Activated T-cell treated with anti-CD3 and anti-CD28 coated beads, Interleukin-2, amount 50 U/mL, for 24 hours (primary cell): ENCODE measurements at places on chromosomes 5 and 9.

DNA sequence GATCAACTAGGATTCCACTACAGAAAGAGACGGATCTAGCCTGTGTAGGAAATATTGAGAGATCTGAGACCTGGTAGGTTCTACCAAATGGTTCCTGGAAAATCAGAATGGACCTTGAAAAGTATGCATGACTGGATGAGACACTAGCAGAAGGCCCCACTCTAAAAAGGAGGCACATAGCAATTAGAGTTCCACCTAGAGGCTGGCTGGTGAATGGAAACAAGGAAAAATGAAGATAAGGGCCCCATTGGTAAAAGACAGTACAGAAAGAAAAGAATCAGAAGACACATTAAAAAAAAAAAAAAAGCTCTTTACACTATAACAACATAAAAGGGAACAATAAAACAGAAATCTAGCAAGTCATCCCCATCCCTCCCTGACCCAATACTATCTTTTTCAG lies 518.5 kb downstream of the NR2F1-AS1 start:
- no peak for DNase-seq
- H3K27ac ChIP-seq = no peak overlapping the region
- no peaks in the 10 kb centered on the region for H3K27me3 ChIP-seq
- no peaks in the 10 kb centered on the region for H3K36me3 ChIP-seq

DNA sequence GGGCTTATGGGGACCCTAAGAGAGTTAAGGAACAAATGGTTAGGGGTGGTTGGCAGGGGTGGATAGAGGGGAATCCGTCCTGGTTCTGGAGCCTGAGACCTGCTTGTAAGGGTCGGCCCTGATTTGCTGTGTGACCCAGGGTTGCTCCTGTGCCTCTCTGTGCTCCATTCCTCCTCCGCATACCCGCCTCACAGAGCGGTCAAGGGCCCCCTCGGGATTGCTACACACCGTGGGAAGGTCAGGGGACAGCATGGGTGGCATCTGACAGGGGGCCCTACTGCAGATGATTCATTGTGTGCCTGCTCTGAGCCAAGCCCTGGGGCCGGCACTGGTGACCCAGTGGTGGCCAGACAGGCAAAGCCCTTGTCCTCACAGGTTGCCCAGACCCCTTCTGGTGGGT lies 162.3 kb downstream of the GAPVD1 start:
- DNase-seq = no peak
- H3K4me1 ChIP-seq = no peaks in the 10 kb centered on the region
- H3K4me3 ChIP-seq = no peak overlapping the region
- H3K27me3 ChIP-seq = no peaks in the 10 kb centered on the region
- no peaks in the 10 kb centered on the region for H3K36me3 ChIP-seq

DNA sequence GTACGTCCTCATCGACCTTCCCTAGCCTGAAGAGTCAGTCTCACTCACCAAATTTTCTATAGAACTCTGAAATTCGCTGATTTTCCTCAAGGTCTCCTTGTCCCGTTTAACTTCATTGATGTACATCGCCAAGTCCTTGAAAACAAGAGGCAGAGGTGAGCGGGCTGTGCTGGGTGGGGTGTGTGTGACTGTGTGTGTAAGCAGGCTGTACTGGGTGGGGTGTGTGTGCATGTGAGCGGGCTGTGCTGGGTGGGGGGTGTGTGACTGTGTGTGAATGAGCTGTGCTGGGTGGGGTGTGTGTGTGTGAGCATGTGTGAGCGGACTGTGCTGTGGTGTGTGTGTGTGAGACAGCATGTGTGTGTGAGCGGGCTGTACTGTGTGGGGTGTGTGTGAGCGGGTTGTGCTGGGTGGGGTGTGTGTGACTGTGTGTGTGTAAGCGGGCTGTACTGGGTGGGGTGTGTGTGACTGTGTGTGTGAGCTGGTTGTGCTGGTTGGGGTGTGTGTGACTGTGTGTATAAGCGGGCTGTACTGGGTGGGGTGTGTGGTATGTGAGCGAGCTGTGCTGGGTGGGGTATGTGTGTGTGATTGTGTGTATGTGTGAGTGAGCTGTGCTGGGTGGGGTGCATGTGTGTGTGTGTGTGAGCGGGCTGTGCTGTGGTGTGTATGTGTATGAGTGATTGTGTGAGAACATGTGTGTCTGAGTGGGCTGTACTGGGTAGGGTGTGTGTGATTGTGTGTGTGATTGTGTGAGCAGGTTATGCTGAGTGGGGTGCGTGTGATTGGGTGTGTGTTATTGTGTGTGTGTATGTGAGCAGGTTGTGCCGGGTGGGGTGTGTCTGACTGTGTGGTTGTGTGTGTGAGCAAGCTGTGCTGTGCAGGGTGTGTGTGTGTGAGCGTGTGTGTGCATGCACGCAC lies 53.8 kb upstream of the SARDH start:
- H3K4me3 ChIP-seq = no peak overlapping the region
- peaks cover 15% of the 10 kb centered on the region for H3K27me3 ChIP-seq
- DNase-seq = no peak
- H3K27ac ChIP-seq = no peak overlapping the region

DNA sequence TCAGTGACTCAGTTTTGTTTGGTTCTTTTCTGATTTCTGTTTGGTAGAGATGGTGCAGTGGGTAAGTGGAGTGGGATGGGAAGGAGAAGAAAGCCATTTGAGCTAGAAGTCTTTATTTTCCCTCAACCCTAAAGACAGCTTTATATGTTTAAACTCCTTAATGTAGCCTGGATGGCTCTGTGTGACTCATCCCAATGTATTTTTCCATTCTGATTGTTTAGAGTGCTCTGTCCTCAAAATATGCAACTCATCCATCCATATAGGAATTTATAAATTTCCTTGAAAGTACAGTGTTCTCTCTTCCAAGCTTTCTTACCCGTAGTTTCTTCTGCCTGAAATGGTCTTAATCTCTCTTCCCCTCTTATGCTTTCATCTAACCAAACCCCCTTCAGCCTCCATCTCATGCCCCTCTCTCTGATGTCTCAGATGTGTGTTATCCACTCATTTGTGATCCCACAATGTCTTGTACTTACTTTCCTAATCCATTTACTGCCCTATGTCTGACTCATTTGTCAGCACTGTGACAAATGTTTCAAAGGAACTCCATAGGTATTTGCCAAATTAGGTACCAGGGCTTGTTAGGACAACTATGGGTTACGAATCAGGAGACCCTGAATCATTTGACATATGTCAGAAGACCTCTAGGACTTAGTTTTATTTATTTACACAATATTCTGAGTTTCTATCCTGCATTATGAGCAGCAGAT lies 217.5 kb upstream of the SGCD start:
- H3K27me3 ChIP-seq = peaks cover 6% of the 10 kb centered on the region
- no peak for DNase-seq
- no peak overlapping the region for H3K27ac ChIP-seq
- no peaks in the 10 kb centered on the region for H3K4me1 ChIP-seq

DNA sequence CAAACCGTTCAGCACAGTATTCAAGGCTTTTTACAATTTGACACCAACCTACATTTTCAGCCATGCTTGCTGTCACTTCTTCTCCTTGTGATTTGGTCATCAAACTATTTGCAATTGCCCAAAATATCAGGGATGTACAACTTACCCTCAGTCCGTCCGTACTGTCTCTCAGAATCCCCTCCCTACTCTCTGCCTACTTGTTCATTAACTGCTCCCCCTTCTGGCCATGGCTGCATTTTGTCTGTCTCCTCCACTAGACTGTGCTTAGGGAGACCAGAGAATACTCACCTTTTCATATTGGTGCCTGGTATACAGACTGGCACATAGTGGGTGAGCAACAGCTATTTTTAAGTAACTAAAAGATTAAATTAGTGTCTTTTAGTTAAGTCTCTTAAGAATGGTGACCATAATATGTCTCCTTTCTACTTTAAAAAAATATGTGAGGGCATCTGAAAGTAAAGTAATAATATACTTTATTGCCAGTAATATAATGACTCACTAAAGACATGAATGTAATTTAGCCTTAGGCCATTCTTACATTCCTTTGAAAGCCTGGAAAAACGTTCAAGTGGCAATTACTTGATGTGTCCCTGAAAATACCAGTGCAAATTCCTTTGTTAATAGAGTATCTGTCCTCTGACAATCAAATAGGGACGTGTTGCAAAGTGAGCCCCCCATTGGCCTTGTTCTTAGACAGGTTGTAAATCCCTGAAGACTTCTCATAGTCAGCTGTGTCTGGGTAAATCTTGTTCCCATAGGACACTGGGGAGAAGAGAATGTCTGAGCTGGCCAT lies 27.8 kb downstream of the PRLR start:
- peak; percentile 42 for DNase-seq
- H3K4me1 ChIP-seq = no peaks in the 10 kb centered on the region
- H3K27ac ChIP-seq = no peak overlapping the region
- no peaks in the 10 kb centered on the region for H3K36me3 ChIP-seq

GRCh38 chr5:112549127-112549526 lies 130.1 kb upstream of the EPB41L4A start:
- H3K36me3 ChIP-seq = no peaks in the 10 kb centered on the region
- no peak overlapping the region for H3K27ac ChIP-seq
- H3K4me3 ChIP-seq = no peak overlapping the region

- no peak for DNase-seq
- no peak overlapping the region for H3K27ac ChIP-seq
- no peaks in the 10 kb centered on the region for H3K4me1 ChIP-seq
- H3K27me3 ChIP-seq = no peaks in the 10 kb centered on the region
- H3K4me3 ChIP-seq = no peak overlapping the region
- no peaks in the 10 kb centered on the region for H3K36me3 ChIP-seq
Observed at GRCh38 chr9:9819886-9820285, 792.9 kb downstream of the PTPRD start.

- H3K4me3 ChIP-seq = no peak overlapping the region
- H3K36me3 ChIP-seq = no peaks in the 10 kb centered on the region
- H3K27ac ChIP-seq = no peak overlapping the region
- peaks cover 2% of the 10 kb centered on the region for H3K4me1 ChIP-seq
Observed at GRCh38 chr5:140182803-140183367, 7.9 kb downstream of the CYSTM1 start.

DNA sequence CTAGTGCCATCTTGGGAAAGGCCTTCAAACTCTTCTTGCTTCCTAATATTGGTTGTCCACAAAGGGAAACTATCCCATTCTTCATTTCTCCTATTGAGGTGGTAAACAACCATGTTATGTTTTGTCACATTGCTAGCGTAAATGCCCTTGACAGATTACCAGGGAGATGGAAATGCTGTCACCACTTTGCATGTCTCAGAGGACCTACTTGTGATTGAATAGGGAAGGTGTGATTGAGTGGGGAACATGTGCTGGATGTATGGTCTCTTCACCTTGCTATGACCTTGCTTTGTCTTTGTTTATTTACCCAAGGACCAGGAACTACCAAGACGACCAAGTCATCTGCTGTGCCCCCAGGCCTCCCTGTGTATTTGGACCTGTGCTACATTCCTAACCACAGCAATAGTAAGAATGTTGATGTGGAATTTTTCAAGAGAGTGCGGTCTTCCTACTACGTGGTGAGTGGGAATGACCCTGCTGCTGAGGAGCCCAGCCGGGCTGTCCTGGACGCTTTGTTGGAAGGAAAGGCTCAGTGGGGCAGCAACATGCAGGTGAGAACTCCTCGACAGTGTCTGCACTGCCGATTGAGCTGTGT lies 96.1 kb downstream of the MAP1B start:
- no peak overlapping the region for H3K4me3 ChIP-seq
- H3K27me3 ChIP-seq = peaks cover 10% of the 10 kb centered on the region
- no peak for DNase-seq
- H3K4me1 ChIP-seq = peaks cover 25% of the 10 kb centered on the region
- peaks cover 10% of the 10 kb centered on the region for H3K36me3 ChIP-seq

DNA sequence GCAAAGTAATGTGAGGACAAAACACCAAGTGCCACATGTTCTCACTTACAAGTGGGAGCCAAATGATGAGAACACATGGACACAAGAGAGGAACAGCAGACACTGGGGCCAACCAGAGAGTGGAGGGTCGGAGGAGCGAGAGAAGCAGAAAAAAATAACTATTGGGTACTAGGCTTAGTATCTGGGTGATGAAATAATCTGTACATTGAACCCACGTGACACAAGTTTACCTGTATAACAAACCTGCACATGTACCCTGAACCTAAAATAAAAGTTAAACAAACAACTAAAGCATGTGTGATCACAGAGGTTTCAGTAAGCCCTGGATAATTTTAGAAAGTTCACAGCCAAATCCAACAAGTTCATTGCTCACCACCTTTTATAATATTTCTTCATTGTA lies 160.1 kb downstream of the TENT4A start:
- no peaks in the 10 kb centered on the region for H3K36me3 ChIP-seq
- H3K27me3 ChIP-seq = peaks cover 4% of the 10 kb centered on the region
- H3K4me3 ChIP-seq = no peak overlapping the region

DNA sequence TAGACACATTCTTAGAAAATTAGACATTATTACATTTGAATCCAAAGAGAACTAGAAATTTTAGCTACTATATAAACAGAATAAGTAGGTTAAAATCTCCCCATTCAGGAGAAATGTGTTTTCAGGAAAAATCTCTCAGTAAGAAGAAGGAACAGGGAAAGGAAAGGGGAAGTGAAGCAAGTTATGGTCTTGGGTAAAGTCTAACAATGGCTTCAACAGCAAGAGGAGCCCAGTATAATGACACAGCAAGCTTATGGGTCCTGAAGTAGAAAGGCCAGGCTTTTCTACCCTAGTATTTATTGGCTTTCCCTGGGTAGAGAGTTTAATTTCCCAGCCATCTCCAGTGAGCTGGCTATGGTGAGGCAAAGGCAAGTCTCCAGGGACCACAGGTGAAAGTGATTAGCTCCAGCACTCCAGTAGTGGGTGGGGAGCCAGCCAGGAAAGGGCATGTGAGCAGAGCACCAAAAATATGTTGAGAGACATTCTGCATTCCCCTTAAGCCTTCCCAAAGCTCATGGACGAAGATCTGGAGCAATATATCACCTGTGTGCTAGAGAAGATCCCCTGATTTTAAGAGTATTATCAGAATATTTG lies 981.7 kb downstream of the NR2F1-AS1 start:
- no peak overlapping the region for H3K4me3 ChIP-seq
- no peak overlapping the region for H3K27ac ChIP-seq
- H3K36me3 ChIP-seq = no peaks in the 10 kb centered on the region
- no peaks in the 10 kb centered on the region for H3K4me1 ChIP-seq
- no peak for DNase-seq
- H3K27me3 ChIP-seq = no peaks in the 10 kb centered on the region
